ENCODE measurements at places on chromosomes 3 and 15.

GRCh38 chr3:15711281-15711680 lies 86.5 kb downstream of the ANKRD28 start:
- no peak for DNase-seq

- DNase-seq = peak; percentile 1
Measured at GRCh38 chr15:96585484-96586386, 255.2 kb downstream of the NR2F2 start.

- no peak for DNase-seq
Measured at GRCh38 chr3:111738238-111738637, 120.8 kb upstream of the PHLDB2 start.

GRCh38 chr3:150409125-150409511 lies 1.0 kb downstream of the TSC22D2 start:
- DNase-seq = no peak

DNA sequence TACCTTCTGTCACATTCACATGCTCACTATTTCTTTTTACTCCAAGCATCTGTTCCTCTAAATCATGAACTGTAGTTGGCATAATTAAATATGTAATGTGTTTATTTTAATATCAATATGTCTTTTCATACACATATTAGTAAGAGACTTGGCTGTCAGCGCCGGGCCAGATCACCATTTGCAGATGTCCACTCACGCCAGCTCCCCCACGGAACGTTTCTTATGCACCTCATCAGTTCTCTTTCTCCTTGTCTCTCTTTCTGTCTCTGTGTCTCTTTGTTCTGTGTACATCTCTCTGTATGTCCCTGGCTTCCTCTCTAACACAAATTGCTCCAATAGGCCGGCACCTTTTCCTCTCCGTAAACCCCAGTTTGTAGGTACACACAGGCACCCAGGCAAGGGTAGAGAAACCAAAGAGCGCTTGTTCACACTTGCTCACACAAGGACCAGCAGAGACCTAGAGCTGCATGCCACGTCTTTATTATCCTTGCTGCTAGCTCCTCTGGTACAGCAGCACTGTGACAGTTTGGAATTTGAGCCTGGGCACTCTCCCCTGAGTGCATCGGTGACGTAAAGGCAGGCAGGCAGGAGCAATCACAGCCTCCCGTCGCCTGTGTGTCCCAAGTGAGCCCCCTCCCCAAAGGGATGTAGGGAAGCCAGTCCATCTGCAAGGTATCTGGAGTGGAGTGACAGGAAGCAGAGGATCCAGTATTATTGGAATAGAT lies 40.4 kb downstream of the CACNA1D start:
- DNase-seq = no peak

GRCh38 chr3:129827765-129828164 lies 65.7 kb downstream of the TMCC1 start:
- DNase-seq = no peak

- peak; percentile 79 for DNase-seq
Measured at GRCh38 chr3:43759297-43759782, 68.6 kb downstream of the ABHD5 start.

GRCh38 chr3:11944052-11944673 lies 60.0 kb upstream of the SYN2 start:
- no peak for DNase-seq

DNA sequence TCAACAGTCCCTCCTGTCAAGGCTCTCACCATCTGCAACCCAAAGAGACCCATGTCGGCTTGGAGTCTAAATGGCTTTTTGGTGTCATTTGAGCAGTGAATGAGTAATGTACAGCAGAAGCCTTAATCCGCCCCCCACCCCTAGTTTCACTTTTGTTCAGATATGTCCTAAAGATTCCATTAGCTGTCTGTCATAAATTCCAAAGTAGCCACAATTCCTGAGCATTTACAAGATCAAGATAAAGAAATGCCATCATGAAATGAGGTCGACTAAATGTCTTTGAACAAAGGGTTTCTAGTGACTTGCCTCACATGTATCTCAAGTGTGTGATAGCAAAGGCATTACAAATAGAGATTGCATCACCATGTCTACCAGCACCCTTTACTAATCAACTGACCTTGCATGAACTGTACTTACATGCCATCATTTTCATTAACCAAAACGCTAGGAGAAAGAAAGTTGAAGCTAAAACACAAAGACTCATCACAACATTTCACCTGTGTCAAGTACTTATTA lies 123.8 kb upstream of the PHLDB2 start:
- peak; percentile 90 for DNase-seq

DNA sequence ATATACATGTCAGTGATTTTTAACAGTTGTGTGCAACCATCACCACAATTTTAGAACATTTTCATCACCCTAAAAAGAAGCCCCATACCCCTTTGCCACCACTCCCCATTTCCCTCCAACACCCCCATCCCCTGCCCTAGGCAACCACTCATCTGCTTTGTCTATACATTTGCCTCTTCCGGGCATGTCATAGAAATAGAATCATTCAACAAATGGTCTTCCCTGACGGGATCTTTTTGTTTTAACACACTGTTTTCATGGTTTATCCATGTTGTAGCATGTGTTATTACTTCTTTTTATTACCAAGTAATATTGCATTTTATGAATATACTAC lies 4.0 kb downstream of the VILL start:
- no peak for DNase-seq

GRCh38 chr15:74291101-74292071 lies 55.3 kb downstream of the CCDC33 start:
- DNase-seq = no peak

GRCh38 chr3:52535411-52536111 lies 844 bp upstream of the UQCC5 start:
- no peak for DNase-seq

DNA sequence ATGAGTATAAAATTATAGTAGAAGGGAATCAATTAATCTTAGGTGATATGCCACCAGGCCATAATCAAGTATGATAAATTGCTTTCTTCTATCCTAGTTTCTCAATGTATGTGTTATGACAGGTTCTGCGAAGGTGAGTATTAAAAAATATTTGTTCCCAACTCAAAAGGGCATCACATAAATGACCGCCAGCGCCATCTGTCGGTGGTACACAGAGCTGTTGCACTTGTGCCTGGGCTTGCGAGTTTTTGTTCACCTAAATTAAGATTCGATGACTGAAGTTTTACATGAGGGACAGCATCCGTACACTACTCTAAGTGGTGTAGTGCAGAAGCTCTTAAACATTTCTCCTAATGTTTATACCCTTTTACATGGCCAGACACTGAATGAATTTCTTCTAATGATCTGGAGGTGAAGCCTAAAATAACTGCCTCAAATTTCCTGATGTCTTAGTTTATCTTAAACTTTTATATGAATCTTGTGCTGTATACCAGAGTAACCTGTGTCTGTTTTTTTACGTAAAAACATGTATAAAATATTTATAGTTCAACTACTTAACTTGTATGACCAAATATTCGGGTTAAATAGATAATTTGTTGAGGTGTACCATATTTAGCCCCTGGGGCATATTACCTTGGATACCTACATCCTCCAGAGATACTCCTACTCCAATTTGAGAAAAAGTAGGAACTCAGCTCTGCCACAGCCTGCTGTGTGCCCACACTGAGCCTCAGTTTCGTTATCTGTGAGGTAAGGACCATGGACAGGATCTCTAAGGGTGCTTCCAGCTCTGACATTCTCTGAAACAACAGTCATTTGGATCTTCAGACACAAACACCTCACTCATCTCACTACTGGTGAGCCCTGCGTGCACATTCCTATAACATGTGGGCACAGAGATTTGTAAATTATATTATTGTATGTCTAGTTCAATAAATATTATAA lies 365.6 kb downstream of the MAGI1 start:
- DNase-seq = no peak

Measured in BJ (cell line).